CD4-positive, alpha-beta T cell treated with Interleukin-21 for 1 hour (primary cell): ENCODE measurements at places on chromosomes 11 and 22.

- DNase-seq = no peak
These were observed 33.8 kb downstream of the MOB2 start for GRCh38 chr11:1452744-1453143.

DNA sequence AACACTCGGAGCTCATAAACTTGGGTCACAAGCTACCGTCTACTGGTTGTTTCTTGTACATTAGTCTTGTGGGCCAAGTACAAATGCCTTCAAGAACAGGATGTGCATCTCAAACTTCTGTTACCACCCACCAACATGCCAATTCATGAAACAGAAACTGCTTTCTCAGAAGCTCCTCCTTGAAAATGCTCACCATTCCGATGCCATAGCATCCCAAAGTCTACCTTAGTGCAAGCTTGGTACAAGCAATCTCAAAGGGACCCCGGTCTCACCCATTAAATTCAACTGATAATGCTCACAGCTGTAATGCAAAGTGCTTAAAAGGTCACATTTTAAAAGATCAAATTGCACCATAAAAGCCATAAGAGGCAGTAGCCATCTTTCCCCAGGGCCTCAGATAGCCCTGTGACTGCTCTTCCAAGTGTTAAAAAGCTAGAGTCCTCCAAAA is 31.8 kb upstream of the CCDC34 start:
- no peak for DNase-seq

GRCh38 chr22:37797874-37798500 is 9.7 kb upstream of the GCAT start:
- DNase-seq = no peak

GRCh38 chr22:21000207-21000986 is 1.5 kb downstream of the THAP7 start:
- DNase-seq = no peak

DNA sequence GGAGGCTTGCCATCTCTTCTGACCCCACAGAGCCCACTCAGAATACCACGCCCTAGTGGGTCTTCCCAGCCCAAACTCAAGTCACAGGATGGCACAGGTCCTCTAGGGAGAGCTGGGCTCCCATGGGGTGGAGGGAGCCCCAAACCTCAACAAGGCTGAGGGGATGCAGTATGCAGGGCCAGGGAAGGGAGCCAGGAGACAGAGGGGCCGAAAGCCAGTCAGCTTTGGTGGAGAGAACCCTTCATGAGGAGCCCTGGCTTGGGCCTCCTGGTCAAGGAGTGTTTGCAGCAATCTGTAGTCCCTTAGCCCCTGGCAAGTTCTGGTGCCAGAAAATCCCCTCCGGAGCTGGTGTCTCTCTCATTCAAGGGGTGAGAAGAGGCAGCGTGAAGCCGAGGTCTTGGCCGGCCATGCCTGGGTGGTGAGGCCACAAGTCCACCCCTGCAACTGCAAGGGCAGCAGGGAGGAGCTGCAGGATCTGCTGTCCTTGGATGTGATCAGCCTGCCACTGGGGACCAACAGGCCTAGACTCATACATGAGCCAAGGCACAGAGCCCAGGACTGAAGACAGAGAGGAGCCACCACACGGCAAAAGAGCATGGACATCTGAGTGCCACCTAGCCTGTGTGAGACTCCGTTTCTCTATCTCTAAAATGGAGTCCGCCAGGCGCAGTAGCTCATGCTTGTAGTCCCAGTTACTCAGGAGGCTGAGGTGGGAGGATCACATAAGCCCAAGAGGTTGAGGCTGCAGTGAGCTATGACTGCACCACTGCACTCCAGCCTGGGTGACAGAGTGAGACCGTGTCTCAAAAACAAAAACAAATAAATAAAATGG is 24.1 kb downstream of the NEAT1 start:
- peak; percentile 45 for DNase-seq

- no peak for DNase-seq
These were observed 45.0 kb upstream of the ANO1 start for GRCh38 chr11:70032943-70033710.
